Smooth muscle cell of trachea (primary cell): ENCODE measurements at places on chromosomes 13 and 19. TPM values are rescaled to one million over a fixed set of nuclear protein-coding genes. Genes with fewer than 3 reads are reported as not detected.

ZNF284 gene
- 3.3 and 3.8 TPM in 2 replicates for total RNA-seq

ZNF460 gene
- 49.5 and 79.2 TPM in 2 replicates for total RNA-seq

MRPL4 gene
- 25.3 and 29.5 TPM in 2 replicates for total RNA-seq

PROZ gene
- not detected in 2 replicates for total RNA-seq

RYR1 gene
- under 0.01 TPM in 2 replicates for total RNA-seq

APC2 gene
- total RNA-seq = 0.29 and 0.83 TPM in 2 replicates

PGLYRP1 gene
- total RNA-seq = not detected in 2 replicates

WDR87 gene
- under 0.01 TPM in 1 of 2 replicates, not detected in the other for total RNA-seq

EDDM13 gene
- not detected in 2 replicates for total RNA-seq

ICAM4 gene
- 1.2 and 3.5 TPM in 2 replicates for total RNA-seq
